NCI-H1694 (cell line): ENCODE measurements at places on chromosomes 6 and 20.

- no peak for DNase-seq
These were observed 84.1 kb downstream of the PHIP start for GRCh38 chr6:78993955-78994354.

DNA sequence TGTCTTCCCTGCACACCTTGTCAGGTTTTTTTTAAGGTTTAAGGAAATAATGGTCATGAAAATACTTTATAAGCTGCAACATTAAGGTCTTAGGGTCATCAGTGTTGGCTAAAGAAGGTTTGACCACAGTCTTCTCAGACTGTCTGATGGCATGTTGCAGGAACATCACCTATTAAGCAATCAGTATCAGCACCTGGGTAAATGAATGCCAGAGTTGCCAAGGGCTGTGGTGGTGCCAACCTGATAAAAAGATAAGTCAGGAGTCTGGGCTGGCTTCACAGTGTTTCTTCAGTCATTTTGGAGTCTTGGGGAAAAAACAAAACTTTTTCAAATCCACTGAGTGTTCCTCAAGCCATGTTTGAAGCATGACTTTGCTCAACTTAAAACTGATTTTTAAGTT lies 61.5 kb upstream of the VSTM2L start:
- DNase-seq: no peak

DNA sequence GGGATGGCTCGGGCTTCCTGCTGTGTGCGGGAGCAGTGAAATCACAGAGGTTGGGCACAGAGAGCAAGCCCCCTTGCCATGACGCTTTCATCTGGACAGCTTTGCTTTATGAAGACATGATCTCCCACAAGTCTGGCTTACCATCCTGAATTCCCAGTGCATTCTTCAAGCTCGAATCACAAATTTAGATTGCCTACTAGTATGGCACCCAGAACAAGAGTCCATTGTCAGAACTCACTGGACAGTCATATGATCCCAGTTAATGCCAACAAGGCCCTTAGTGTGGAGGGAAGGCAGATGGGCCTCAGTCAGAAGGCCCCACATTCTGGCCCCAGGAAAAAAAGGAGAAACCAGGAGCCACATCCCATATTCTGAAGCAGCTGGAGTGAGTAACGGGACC lies 147.3 kb upstream of the FOXQ1 start:
- no peak for DNase-seq

- DNase-seq: no peak
These were observed 19.4 kb upstream of the MUC21 start for GRCh38 chr6:30964075-30964474.

DNA sequence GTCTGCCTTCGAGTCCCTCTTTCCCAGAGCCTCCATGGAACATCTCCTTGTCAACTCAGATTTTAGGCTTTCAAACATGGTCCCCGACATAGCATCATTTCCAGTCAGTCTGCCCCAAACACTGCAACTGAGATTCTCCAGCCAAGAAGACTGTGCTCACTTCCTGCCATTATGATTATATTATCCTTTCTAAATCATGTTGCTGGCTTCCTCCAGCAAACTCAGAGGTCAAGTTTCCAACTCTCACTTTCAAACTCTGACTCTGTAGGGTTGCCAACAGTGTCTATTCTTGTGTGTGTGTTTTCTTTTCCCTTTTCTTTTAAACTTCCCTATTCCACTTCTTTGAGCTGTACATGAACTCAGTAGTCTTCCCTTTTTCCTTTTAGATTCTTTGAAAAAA lies 61.2 kb upstream of the TRAF3IP2 start:
- no peak for DNase-seq

GRCh38 chr20:37096415-37097041 lies 731 bp upstream of the RBL1 start:
- DNase-seq: no peak

DNA sequence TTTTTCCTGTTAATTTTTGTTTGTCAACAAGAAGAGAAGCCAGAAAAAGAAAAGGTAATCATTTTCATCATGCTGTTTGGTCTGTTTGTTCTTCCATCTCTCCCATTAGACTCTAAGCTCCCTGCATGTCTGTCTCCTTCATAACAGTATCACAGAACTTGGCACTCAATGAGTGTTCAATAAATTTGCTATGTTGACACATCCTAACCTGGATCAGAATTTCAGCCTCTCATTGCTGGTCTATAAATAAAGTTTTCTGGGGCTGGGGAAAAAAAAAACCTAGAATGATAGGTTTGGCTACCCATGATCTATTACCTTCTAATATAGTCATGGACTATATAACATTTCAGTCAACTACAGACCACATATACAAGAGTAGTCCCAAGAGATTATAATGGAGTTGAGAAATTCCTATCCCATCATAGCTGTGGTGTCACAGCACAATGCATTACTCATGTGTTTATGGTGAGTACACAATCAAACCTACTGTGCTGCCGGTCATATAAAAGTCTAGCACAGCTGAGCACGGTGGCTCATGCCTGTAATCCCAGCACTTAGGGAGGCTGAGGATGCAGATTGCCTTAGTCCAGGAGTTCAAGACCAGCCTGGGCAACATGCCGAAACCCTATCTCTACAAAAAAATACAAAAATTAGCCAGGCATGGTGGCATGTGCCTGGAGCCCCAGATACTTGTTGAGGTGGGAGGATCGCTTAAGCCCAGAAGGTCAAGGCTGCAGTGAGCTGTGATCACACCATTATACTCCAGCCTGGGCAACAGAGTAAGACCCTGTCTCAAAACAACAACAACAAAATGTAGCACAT lies 5.9 kb downstream of the NUDT3 start:
- DNase-seq: no peak

DNA sequence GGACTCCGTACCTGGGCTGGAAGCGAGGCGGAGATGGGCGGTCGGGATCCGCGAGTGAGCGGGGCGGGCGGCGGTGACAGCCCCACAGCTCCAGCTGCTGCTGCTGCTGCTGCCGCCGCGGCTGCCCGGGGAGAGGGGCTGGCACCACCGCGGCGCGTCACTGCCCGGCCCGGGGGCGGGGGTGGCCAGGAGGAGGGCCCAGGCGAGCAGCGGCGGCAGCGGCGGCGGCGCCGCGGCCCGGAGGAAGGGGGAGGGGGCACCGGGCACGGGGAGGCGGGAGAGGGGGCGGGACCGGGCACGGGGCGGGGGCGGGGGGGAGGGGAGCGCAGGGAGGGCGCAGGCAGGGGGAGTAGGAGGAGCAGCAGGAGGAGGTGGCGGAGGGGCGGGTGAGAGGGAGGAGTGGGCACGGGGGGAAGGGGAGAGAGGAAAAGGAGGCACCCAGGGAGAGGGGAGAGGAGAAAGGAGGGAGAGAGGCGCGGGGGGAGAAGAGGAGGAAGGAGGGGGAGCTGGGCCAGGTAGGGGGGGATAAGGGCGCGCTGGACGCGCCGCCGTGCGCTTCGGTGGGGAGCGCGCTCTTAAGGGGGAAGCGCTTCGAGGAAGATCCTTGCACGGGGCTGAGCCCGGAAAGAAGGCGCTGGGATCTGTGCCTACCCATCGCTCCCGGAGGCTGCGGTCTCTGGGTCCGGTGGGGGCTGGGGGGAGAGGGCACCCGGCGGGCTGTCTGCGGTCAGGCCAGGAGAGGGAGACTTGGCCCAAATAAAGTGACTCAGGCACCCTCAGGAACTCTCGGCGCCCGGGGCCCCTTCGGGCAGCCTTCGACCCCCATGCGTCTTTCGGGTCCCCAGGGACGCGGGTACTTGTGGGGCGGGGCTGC lies 101.5 kb downstream of the NOL4L start:
- DNase-seq: peak; percentile 67

GRCh38 chr6:50899306-50899870 lies 80.7 kb downstream of the TFAP2B start:
- DNase-seq: no peak

- no peak for DNase-seq
These were observed 62.4 kb upstream of the STXBP5 start for GRCh38 chr6:147141711-147142308.

DNA sequence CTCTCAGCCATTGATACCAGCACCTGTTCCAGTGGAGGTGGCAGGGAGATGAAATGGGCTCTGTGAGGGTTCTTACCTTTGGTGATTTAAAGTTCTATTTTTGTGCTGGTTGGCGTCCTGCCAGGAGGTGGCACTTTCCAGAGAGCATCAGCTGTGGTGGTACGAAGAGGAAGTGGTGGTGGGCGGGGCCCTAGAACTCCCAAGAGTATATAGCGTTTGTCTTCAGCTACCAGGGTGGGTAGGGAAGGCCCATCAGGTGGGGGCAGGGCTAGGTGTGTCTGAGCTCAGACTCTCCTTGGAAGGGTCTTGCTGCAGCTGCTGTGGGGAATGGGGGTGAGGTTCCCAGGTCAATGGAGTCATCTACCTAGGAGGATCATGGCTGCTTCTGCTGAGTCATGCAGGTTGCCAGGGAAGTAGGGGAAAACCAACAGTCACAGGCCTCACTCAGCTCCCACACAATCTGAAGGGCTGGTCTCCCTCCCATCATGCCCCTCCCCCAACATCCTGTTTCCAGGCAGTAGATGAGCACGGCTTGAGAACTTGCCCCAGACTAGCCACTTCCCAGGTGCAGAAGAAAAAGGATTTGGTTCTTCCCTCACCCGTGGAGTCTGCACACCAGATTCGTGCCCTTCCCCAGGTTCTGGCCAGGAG lies 46.6 kb downstream of the MOXD1 start:
- DNase-seq: no peak

GRCh38 chr20:37880726-37881591 lies 22.0 kb upstream of the VSTM2L start:
- no peak for DNase-seq

- no peak for DNase-seq
These were observed 65.5 kb upstream of the AFDN start for GRCh38 chr6:167760979-167761793.

- DNase-seq: no peak
These were observed 43.6 kb downstream of the UST start for GRCh38 chr6:148790404-148790803.

DNA sequence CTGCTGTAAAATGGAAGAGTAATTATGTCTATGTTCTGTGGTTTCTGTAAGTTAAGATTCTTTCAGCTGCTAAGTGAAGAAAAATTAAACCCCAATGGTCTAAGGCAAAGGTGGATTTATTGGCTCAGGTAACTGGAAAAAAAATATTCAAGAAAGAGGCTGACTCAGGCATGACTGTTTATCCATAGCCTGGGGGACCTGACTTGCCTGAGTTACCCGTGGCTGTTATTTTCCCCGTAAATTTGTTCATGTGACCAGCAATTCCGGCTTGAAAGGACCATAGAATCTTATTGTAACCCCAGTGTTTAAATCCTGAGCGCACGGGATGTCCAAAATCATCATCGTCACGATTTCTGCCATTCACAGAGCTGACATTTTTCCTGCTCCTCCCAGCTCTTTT lies 32.3 kb upstream of the SULF2 start:
- DNase-seq: no peak

GRCh38 chr6:158662954-158663624 lies 13.2 kb downstream of the SYTL3 start:
- no peak for DNase-seq

GRCh38 chr6:129606664-129607063 lies 103.3 kb downstream of the ARHGAP18 start:
- DNase-seq: no peak

- no peak for DNase-seq
These were observed 19.8 kb upstream of the MAP1LC3A start for GRCh38 chr20:34538671-34539123.

- no peak for DNase-seq
These were observed 87.0 kb upstream of the RNF24 start for GRCh38 chr20:4102381-4102780.

DNA sequence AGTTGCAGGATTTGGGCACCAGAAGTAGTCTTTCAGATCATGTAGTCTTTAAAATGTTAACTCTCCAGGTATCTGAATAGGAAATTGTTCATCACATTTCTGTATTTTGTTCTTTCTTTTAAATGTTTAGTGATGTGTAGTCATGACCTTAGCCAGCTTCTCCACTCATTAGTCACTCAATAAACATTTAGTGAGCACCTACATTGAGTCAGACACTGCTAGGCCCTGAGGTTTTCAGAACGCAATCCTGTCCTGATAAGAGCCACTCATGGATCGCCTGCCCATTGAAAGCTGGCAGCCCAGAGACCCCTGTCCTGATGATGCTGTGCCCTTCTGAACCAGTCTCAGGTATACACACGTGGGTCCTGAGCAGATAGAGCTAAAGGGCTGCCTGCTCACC lies 163.4 kb upstream of the HEY2 start:
- no peak for DNase-seq

GRCh38 chr20:59673998-59674445 lies 69.7 kb downstream of the PHACTR3 start:
- no peak for DNase-seq

GRCh38 chr20:43331906-43332305 lies 125.8 kb upstream of the SRSF6 start:
- no peak for DNase-seq

- DNase-seq: no peak
These were observed 40.2 kb downstream of the PPP1R3G start for GRCh38 chr6:5125152-5126006.
